Fibroblast of pulmonary artery (primary cell): ENCODE measurements at places on chromosomes 13 and 19.

DNA sequence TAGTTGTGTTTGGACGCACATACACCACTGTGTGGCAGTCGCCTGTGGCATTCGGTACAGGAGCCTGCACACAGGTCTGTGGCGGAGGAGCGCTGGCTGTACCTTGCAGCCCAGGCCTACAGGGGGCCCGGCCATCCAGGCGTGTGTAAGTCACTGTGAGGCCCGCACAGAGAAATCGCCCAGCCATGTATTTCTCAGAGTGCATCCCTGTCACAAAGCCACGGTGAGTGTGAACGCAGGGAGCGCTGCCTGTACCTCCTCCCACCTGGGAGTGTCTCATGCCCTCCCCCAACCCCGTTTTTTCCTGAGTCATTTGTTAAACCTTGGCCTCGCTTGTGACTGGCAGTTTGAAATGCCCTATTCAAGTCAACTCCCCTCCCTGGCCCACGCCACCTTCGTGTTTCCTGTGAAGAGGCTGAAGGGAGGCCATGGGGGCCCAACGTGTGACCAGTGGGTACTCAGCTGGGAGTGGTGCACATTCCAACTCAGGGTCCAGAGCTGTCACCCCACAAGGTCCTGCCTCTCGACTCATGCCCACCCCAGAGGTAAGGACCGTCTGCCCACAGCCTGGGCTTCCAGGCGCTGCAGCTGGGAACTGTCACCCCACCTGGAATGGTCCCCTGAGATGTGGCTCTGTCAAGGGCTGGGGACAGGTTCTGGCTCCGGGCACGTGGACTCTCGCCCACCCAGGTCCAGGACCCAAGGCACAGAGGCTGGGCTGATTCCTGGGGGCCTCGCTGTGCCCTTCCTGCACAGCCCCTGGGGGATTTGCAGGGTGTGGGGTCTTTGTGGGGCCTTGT is 11.6 kb upstream of the RASA3 start:
- no peak for DNase-seq

- no peak for DNase-seq
Observed at GRCh38 chr13:88919970-88920628, 1248.9 kb downstream of the SLITRK5 start.

DNA sequence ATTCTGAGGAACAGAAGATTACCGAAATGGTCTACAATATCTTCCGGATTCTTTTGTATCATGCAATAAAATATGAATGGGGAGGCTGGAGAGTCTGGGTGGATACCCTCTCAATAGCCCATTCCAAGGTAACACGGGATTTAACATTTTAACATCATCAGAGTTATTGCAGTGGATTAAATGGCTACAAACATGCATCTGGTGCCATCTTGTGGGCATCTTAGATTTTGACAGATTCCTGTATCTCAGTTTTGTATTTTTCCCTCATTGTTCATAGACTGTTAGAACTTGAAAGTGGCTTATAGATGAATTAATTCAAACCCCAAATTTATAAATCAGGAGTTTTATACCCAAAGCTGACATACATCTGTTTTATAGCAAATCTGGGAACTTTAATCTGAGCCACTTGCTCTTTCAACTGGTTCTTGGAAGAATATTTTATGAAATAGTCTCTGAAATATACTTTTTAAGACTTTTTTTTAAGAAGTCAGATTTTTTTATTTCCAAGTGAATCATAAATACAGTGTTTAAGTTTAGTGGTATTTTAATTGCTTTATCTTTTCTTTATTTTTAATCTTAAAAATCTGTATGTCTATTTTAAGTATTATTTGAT is 215.2 kb downstream of the NBEA start:
- peak; percentile 81 for DNase-seq

DNA sequence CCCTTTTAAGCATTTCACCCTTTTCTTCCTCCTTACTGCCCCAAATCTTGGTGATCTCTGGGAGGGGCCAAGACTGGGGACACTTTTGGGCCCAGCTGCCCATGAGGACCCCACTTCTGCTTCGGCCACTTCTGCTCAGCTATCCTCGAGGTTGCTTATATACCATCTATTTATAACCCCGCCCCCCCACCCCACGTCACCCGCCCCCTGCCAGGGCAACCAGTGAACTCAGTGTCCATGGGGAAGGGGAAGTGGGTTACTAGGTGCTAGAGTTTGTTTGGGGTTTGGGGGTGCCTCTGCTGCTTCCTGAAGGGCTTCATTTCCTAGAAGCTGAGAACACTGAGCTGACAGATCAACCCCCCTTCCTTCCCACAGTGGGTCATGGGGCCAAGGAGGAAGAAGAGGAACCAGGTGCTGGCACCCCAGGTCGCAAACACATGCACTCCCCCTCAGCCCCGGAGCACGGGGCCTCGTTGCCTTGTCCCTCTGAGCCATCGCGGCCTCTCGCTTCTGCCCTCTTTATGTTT is 6.1 kb upstream of the ADGRE5 start:
- DNase-seq = no peak

DNA sequence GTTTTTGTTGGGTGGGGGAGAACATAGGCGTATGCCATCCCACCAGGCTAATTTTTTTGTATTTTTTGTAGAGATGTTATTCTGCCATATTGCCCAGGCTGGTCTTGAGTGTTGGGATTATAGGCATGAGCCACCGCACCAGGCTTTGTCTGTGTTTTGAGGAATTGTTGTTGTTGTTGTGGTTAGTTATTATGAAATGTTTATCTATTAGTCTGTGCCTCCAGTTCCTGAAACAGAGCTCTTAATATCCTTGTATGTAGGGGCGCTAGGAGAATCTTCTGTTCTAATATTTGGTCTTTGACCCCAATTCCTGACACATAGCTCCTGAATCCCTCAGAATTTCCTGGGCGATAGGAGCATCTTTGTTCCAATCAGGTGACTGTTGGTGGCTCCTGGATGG is 5.6 kb upstream of the LATS2 start:
- no peak for DNase-seq

DNA sequence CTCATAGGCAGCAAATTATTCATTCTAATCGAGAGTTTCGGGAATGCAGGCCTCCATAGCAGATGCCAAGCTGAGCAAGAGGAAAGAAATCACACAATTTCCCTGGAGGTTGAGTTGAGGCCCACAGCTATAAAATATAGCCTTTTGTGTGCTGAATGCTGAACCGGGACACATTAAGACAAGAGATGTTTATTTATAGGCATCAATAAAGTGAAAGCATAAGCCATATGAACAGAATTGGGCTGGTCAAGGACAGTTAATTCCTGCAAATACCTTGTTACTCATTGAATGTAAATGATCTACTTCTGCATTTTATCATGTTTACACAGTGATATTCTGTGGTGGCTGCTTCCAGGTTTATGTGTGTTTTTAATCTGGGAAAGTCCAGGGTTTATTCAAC is 461.7 kb downstream of the KLF12 start:
- DNase-seq = no peak

DNA sequence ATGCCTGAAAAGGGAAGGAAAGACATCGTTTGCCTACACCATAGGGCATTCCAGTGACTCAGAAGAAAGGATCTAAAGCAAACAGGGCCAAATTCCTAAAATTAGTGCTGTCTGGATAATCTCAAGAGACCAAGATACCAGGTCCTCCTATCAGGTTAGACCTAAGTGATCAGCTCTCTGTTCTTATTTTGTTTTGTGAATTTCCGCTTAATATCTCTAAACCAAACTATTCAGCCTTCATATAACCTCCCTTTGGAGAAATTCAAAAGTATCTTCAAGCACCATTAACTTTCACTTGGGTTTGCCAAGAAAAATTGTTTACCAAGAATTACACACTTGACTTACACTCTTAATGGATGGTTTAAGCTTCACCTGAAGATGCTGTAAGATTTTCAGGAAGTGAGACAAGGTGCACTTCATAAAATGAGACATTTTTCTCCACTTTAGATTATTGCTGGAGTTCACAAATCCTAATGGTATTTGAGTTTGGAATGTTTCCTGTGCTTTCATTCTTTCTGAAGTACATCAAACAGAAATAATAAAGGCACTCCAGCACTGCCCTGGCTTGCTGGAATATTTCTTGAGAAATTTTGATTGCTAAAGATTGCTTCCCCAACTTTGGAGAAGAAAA is 376.1 kb downstream of the LMO7 start:
- DNase-seq = peak; percentile 32

- DNase-seq = no peak
Observed at GRCh38 chr19:10544242-10544752, 593 bp downstream of the ATG4D start.

- DNase-seq = no peak
Observed at GRCh38 chr13:85266331-85266730, 532.9 kb downstream of the SLITRK6 start.

DNA sequence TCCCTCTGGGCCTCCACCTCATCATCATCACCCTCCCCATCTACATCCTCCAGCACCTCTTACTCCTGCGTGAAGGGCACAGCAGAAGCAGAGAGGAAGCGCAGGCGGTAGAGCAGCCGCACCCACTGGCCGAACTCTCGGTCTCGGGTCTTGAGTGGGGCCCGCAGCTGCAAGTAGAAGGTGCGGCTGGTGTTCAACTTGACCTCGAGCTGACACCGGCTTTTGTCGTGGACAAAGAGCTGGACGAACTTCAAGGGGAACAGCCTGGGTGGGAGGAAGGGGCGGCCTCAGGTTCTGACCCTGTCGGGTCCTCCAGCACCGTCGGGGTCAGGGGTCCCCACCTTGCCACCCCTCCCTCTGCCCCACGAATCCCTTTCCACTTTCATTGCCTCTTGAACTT is 8.7 kb upstream of the EMC10 start:
- no peak for DNase-seq

GRCh38 chr13:94129490-94129894 is 350.0 kb downstream of the DCT start:
- DNase-seq = no peak

DNA sequence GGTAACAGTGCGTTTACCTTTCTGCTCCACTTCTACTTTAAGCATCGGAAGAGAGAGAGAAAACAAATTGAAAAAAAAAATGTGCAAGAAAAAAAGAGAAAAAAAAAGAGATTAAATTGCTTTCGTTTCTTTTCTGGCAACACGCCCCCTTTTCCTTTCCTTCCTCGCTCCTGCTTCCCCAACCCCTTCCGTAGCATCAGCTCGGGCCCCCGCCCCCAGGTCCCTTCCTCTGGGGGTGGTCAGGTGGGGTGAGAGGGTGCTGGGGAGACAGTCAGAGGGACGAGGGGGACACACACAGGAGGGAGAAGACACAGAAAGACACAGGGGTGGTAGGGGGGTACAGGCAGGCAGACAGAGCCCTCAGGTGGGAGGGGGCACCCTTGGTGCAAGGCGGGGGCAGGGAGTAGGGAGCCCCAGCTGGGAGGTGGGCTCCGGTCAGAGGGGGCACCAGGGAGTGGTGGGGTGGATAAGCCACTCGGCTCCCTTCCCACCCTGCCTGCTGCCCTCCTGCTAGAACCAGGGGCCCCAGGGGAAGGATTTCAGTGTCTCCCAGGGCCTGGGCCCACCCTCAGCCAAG is 30.7 kb upstream of the ASF1B start:
- DNase-seq = no peak

- DNase-seq = no peak
Observed at GRCh38 chr19:43481701-43482100, 16.3 kb upstream of the LYPD3 start.

DNA sequence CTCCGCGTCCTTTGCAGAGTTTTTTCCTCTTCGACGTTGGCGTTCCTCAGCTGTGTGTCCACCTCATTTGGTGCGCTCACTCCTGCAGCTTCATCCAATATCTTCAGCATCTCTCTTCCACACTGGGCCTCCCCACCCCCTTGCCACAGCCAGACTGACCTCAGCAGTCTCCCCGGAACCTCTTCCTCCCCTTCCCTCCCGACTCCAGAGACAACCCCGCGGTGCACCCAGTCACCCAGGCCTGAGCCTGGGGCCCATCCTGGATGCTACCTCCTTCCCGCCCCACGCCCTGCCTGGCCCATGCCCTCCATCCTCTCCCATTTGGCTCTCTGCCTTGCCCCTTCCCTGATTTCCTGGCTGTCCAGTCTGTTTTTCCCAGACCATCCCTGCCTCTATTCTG is 8.1 kb upstream of the C5AR2 start:
- no peak for DNase-seq

- peak; percentile 36 for DNase-seq
Observed at GRCh38 chr19:5805462-5806132, 730 bp downstream of the NRTN start.
